ENCODE measurements at places on chromosomes 13 and 19.

GRCh38 chr13:30802501-30802900, 67.2 kb downstream of the ALOX5AP start:
- no peak for DNase-seq

DNA sequence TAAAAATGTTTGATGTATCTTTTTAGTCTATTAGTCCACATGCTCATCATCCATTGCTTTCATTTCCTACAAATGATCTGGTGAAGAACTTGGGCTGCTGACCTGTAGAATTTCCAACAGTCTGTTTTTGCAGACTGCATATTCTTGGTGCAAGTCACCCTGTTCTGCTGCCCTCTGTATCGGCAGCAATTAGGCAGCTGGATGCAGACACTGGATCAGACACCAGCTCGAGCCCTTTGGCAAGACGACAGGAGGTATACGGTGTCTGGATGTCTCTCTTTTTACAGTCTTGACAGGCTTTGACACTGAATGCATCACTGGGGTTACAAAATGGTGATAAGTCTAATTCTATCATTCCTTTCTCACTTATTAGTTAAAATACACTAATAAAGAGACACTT, 21.8 kb downstream of the MTRF1 start:
- no peak for DNase-seq

DNA sequence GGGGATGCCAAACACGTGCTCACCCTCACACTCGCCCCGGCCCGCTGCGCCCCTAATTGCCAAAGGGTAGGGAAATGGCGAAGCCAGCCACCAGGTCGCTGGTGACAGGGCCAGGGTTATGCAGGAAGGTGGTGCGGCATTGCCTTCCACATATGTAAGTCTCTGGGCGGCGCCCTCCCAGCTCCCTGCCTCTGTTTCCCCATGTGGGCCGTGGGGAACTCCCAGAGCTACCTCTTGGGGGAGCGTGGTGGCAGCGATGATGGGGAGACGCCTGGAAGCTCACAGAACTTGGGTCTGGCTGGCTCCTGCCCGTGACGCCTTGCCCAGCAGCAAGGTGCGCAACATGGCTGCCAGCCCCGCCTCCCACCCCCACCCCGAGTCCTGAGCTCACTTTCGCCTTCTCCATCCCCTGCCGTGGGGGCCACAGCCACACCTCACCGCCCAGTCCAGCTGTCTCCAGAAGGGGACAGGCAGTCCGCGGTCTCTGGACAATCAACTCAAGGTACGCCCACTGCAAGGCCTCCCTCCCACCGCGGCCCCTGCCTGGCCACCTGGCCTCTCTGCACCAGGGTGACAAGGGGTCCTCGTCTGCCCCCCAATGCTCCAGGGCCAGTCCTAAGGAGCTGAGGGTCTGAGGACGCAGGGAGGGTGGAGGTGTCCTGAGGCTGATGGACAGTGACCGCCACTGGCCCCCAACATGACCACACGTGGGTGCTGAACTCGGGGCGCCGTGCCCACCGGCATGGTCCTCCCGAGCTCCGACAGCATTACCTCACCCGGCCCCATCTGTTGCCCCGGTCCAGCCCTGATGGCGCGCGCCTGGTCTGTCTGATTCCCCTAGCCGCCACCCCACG, 6.6 kb downstream of the C19orf25 start:
- DNase-seq = no peak

DNA sequence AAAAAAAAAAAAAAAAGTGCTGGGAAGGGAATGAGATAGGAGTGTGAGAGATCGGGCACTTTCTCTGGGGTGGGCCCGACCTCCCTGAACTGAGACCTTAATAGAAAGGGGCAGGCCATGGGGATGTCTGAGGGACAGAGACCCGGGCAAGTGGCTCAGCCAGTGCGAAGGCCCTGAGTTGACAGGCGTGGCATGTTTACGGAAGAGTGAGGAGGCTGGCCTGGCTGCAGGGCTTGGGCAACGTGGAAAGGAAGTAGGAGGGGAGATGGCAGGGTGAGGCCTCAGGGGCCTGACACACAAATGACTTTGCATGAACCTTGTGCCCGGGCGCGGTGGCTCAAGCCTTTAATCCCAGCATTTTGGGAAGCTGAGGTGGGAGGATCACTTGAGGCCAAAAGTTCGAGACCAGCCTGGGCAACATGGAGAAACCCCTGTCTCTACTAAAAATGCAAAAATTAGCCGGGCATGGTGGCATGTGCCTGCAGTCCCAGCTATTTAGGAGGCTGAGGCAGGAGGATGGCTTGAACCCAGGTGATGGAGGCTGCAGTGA, 13.9 kb downstream of the FCHO1 start:
- DNase-seq = no peak

- no peak for DNase-seq
Measured at GRCh38 chr19:57363688-57364181, 384 bp downstream of the TRAPPC2B start.

DNA sequence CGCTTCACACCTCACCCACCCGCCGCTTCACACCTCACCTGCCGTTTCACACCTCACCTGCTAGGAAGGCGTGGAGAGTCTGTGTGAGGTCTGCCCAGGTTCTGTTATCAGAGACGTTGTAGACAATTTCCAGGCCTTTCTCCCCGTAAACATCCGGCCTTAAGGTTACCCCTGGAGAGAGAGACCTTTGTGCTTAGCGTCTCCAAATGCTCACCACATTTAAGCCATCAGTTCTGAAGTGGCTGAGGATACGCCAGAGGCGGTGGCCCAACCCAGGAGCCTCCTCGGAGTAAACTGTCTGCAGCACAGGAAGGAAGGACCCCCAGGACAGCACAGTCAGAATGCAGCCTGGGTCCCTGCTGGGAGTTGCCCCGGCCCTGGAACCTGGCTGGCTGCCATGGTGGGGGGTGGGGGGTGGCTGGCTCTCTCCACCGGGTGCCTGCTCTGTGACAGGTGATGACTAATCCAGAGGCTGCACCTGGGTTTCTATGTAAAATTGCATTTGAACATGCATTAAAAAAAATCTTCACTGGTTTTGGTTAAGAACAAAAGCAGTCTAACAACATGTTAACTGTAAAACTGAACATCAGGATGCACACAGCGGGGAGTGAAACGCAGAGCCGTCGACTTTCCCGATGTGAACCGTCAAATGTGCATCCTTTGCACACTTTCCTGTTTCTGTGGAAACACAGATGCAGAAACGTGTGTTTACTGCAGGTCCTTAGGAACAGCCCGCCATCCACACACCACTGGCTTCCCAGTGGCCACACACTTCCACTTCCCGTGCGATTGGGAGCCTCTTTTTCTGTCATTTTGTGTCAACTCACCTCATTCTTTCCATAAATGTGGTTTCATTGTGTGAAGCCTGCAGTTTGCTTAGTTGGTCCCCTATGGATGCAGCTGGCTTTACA, 4.5 kb downstream of the ATP4B start:
- no peak for DNase-seq

GRCh38 chr13:36158611-36159010, 27.4 kb upstream of the DCLK1 start:
- no peak for DNase-seq

- no peak for DNase-seq
Measured at GRCh38 chr13:100898431-100898830, 223.8 kb upstream of the TMTC4 start.

GRCh38 chr19:50717891-50718254, 1.7 kb downstream of the SHANK1 start:
- no peak for DNase-seq

- no peak for DNase-seq
Measured at GRCh38 chr13:34361560-34361959, 543.6 kb downstream of the RFC3 start.

DNA sequence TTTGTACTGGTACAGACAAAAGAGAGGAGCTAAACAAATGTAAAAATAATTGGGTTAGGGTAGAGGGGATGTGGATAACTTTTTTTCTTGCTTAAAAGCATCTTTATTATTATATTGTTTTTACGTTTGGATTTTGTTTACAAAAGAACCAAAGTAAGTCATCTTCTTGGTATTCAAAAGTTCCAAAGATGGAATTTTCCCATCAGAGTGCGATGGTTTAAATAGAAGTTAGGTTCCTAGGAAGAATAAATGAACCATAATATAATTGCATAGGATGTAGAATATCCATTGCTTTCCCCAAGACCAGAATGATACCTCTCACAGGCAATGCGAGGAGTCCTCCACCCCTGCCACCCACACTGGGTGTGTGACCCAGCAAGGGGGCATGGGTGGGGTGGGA, 99.4 kb upstream of the RNF113B start:
- no peak for DNase-seq

DNA sequence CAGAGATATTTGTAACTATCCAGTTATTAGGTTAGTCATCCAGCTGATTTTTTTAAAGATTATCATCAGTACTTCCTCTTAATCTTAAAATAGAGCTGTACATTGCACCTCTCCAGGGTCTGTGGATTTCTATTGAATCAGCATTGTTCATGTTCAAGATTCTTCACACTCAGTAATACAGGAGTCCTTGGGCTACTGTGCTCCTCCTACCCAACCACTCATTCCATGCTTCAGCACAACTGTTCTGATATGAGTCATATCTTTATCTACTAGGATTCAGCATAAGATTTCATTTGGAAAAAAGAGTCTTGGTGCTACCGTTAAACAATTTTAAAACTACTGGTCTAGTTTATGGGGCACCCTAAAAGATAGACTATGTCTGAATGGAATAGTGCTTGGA, 357.8 kb downstream of the DCT start:
- DNase-seq = no peak

GRCh38 chr13:42792154-42792553, 10.8 kb downstream of the FAM216B start:
- DNase-seq = no peak

DNA sequence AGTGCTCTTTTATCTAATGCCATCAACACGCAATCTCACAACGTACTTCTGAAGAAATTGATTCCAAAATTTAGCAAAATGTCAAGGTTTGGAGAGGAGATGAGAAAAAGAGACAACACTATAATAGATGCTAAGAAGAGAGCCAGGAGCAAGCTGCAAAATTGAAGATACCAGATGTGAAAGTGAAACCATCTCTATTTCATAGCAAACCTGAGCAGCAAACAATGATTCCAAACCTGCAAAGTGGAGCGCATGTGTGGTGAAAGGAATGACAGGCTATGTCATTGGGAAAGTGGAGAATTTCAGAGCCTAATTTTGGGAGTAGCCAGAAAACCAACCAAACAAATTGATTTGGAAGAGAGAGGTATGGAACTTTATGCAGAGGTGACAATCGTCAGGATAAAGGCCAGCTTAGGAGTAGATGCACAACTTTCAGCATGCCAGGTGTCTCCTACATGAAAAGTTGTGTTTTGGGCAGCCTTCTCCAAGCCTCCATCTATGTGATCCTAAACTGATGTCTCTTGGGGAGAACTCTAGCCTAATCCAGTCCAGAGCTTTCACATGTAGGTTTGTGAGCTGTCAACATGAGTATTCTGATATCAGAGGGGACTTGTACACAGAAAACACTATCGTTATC, 158.4 kb upstream of the FNDC3A start:
- DNase-seq = no peak

DNA sequence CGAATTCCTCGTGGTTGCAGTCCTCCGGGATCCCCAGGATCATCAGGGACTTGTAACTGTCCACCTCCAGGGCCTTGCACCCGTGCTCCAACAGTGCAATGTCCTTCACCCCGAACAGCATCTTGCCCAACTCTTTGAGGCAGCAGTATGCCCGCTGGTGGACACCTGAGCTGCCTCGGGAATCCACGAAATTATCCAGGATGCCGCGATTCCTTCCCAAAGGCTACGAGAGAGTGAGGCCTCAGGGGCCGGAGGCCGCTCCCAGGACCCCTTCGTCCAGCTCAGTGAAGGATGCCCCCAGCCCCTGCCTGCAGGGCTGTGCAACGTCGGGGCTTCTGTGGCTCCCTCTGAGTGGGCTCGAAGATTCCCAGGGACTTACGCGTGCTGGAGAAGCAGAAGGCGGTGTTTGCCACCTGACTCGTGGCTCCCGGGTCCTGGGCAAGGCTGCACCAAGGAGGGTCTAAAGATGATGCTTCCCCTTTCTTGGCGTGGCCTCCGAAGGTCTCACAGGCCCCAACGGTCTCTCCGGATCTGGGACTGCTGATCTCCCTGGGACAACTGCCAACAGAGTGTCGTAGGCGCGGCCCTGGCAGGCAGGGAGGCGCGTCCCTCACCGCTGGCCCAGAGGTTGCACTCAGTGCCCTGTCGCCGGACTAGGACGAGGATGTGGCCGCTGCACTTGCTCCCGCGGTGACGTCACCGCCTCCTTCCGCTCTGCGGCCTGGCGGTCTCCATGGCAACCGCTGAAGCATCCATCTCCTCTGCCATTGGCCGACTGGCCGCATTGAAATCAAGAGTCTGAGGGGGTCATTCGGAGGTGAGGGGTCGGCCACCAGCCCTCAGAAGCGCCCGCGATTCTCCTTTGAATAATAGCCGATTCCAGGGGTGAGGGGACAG, at the start of gene PNMA8C:
TSS of gene PNMA8C (minus strand) at position 698 of the 897 bp plus-strand sequence. CDS start at position 121, 577 bp downstream.
- no peak for DNase-seq

- no peak for DNase-seq
Measured at GRCh38 chr13:32911506-32911905, 104.7 kb upstream of the KL start.

GRCh38 chr13:108575430-108575829, 54.0 kb upstream of the MYO16 start:
- DNase-seq = no peak

DNA sequence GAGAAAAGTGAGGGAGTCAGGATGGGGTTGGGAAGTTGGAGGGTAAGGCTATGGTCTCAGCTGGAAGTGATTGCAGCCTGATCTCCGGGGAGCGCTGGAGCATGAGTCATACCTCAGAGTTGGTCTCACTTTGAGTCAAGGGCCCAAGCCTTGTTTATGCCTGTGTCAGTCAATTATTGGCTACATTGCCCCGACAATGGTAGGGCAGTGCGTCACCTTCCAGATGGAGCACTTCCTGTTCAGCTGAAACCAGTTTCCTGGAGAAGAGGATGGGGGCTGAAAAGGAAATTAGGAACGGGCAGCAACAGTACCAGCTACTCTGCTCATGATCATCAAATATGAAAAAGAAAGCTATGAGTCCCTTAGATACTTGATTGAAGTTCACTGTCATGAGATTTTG, 60.4 kb downstream of the ADGRE1 start:
- no peak for DNase-seq

DNA sequence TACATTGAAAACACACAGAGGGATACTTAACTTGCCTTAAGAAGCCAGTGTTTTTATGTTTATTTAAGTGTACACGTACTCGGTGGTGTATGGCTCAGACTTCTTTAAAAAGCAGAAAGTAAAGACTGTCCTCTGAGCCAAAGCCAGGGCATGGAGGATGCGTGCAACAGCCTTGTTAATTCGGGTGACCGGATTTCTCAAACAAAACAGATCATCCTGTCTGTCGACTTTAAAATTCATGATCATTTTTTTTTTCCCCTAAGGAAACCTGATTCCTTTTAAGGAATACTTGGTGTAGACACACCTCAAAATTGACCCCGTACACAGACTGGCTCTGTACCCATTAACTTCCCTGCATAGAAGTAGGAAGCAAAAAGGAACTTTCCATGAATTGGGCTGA, 124.7 kb upstream of the RNF113B start:
- DNase-seq = no peak

DNA sequence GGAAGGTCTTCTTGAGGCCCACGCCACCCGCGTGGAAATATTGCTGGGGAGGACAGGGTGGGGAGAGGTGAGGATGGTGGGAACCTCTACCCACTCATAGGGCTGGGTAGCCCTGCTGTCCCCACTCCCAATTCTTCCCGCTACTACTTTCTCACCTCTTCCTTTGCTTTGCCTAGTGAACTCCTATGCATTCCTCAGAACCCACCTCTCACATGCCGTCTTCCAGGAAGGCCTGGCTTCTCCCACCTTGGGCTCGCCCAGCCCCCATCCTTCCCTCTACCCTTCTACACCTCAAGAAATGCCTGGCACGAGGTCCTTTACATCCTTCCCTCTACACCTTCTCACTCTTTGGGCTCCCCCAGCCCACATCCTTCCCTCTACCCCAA, 62.4 kb downstream of the COLGALT1 start:
- no peak for DNase-seq

Data from vagina (tissue), 2 donors.